ENCODE measurements at places on chromosomes 1 and 21. TPM values are rescaled to one million over a fixed set of nuclear protein-coding genes. Genes with fewer than 3 reads are reported as not detected.

TNFRSF4 gene
- under 0.01 TPM for total RNA-seq

- peak; percentile 27 for DNase-seq
Measured at GRCh38 chr21:45032977-45033710, 41.2 kb upstream of the ADARB1 start.

- peak; percentile 17 for DNase-seq
Measured at GRCh38 chr1:201405484-201405831, 6.3 kb upstream of the LAD1 start.

SV2A gene
- total RNA-seq = 39.6 TPM

PLCH2 gene
- 0.17 TPM for total RNA-seq

TIAM1 gene
- 0.51 TPM for total RNA-seq

CIART gene
- 5.1 TPM for total RNA-seq

GRCh38 chr1:112672842-112673241 lies 1.6 kb upstream of the MOV10 start:
- DNase-seq = no peak

GRCh38 chr1:36528361-36529349 lies 45.9 kb upstream of the CSF3R start:
- DNase-seq = no peak

GRCh38 chr1:96660503-96660902 lies 61.1 kb upstream of the PTBP2 start:
- DNase-seq = peak; percentile 68

DNA sequence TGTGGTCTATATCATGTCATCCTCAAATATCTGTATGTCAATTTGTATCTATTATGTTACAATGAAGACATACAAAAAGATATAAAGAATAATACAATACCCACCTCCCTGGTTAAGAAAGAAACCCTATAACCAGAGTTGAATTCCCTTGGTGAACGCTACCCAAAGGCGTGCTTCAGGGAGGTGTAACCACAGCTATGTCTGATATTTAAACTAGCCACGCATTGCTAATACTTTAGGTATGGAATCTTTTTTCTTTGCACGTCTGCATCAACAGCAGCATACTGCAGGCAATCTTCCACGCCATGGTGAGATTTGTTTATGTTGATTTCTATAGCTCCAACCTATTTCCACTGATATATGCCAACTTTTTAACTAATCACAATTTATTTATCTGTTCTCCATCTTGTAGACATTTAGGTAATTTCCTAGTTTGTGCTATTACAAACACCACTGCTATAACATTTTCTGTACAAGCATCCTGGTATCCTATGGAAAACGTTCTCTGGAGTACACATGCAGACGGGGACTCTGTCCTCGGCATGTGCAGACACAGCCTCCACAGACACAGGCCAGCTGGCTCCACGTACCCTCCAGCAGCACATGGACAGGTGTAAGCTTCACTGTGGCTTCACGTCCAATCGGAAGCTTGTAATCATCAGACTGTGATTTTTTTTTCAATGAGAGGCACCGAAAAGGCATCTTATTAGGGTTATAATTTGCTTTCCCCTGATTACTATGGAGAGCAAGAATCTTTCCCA lies 58.5 kb downstream of the HSF2BP start:
- peak; percentile 98 for DNase-seq

GRCh38 chr1:230230948-230231773 lies 164.1 kb downstream of the GALNT2 start:
- DNase-seq = no peak

- DNase-seq = no peak
Measured at GRCh38 chr1:43404353-43404752, 14.7 kb downstream of the SZT2 start.

DNA sequence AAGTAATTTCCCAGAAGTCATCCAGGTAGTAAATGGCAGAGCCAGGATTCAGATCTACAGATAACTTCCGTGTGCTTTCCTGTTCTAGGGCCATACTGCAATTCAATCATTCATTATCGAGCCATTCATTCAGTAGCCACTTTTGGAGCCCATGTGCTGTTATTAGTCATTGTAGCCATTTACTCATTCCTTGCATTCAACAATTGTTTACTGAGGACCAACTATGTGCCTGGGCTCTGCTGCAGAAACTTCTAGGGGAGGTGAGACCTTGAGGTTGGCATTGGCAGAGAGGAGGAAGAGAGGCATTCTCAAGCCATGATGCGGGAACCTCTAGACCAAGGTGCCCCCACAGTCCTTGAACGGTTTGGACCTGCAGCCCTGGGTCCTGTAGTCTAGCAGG lies 27.9 kb downstream of the EPHB2 start:
- no peak for DNase-seq
